MG63 (cell line): ENCODE measurements at places on chromosomes 3 and 15.
A peak's percentile ranks its signal among the peaks of the same experiment; 100 is the strongest.

DNA sequence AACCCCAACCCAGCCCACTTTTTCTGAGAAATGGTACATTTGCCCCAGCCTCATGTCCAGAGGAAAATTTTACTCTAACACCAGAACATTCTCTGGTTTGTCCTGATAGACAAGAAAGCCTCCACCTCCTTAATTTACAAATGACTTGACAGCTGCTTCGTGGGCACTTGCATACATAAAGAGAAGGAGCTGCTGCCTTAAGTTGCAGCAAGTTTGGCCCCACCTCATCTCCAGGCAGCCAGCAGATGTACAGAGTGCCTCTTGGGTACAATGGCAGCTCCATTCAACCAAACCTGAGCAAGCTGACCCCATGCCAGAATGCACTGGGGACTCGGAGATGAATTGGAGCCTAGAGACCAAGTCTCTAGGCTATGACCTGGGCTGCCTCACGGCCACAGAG, 6.2 kb upstream of the H1-8 start:
- DNase-seq = no peak

- DNase-seq = no peak
Measured at GRCh38 chr3:64410226-64410625, 185.0 kb upstream of the PRICKLE2 start.

DNA sequence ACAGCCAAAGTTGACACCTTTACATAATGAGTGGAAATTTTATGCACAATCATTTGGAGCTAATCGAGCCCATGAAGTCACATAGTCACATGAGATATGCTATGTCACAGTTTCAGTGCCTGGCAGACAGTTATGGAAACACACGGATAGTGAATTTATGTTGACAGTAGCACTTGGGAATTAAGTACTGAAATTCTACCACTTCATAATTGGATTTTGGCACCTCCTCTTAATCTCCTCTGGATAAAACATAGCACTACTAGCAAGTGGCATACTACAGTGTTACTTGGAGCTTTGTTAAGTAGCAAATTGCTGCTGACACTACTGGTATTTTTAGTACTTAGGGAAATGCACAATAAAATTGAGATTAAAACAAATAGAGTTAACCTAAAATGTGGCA, 1679.4 kb downstream of the OTOL1 start:
- no peak for DNase-seq

GRCh38 chr3:106135451-106136160, 266.8 kb upstream of the CBLB start:
- DNase-seq = no peak

DNA sequence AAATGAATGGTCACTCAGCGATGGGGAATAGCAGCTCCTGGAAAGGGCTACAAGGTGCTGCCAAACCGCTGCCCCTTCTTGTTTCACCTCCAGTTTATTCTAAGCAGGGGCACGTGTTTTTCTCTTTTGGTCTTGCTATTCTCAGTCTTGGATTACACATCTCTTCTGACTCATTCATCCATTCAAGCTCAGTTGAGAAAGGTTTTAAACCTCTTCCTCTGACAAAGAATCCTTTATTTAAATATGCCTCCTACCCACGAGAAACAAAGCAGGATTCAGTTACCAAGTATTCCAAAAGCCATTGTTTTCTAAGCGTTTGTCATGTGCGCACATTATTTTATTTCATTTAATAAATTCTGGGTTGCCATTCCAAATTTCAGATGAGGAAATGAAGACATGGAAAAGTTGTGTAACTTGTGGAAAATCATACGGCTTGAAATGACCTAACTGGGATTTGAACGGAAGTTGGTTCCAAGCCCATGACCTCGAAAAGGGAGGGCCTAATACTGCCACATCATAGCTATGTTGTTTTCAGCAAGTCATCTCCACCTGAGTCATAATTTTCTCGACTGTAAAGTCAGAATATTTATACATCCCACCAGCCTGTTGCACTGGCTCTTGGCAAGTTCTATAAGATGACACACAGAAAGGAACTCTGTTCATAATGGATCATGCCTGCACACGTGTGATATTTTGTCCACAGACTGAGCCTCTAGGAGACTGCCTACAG, 292.0 kb upstream of the SLCO3A1 start:
- DNase-seq = peak; percentile 80

DNA sequence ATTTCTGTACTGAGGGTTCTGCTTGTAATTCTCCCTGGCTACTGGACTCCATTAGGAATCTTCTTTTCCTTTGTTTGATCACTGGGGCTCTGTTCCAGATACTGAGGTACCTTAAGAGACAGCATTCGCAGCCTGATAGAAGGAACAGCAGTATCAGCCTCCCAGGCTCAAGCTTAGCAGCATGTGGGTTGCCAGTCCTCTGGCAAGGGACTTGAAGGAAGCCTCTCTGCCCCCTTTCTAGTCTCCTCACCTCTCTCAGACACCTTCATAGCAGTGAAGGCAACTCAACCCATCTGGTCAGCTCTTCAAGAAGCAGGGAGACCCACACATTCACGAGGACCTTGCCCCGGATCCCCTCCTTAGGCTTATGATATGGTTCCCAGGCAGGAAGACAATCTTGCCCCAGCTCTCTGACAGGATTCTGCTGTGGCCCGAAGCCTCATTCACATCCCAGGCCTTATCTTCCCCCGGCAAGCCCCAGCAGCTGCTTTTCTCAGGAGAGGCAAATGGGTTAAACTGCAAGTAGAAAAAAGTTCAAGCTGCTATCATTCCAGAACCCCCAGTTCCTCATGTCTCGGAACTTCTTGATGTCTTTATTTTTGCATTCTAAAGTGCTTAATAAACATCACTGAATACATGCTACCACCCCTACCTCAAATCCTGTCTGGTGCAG, 153.1 kb downstream of the LIPC start:
- DNase-seq = no peak

DNA sequence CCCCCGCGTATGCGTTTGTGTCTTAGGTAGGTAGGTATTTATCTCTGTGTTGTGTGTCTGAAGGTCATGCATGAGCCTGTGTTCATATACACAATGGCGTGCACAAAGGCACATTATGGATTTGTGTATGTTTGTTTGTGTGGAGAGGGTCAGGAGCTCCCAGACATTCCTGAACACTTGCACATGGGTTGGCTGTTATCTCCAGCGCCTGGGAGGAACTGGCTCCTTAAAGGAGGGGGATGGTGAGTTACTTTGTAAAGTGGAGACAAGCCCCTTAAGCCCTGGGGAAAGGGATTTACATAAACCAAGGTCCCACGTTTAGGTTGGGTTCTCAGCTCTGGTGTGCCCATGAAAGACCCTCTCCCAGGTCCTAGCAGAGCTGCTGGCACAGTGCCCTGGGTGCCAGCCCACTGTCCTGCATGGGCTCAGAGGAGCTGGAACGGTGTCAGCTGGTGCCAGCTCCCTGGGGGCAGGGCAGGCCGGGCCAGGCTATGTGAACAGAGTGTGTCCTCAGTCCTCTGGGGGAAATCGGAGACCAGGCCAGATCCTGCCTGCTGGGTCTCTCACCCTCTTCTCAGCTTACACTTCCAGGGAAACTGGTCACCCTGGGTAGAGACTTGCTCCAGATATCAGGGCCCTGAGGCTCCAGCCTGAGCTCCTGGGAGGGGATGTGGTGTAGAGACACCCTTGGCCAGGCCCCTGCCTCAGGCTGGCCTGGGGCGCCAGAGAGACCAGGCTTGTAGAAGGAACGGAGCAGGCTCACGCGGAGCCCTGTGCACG, 25.1 kb downstream of the SNX33 start:
- peak; percentile 84 for DNase-seq

DNA sequence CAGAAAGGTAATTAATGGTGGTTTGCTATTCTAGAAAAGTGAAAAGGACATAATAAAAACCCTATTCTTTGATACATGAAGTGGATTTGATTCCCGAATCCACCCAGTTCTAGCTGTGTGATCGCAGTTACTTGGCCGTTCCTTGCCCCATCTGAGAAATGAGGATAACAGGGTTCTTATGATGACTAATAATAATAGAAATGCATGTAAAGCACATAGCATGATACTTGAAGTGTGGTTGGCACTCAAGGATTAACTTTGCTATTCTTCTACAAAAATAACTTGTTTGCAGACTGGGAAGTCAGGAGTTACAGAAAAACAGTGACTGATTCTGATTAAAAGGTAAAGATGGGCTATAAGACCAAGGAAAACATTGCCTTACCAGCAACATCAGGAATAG, 26.8 kb downstream of the PARL start:
- DNase-seq = no peak

- DNase-seq = no peak
Measured at GRCh38 chr3:168251371-168251770, 155.6 kb upstream of the GOLIM4 start.
